ENCODE measurements at places on chromosomes 2 and 18.

DNA sequence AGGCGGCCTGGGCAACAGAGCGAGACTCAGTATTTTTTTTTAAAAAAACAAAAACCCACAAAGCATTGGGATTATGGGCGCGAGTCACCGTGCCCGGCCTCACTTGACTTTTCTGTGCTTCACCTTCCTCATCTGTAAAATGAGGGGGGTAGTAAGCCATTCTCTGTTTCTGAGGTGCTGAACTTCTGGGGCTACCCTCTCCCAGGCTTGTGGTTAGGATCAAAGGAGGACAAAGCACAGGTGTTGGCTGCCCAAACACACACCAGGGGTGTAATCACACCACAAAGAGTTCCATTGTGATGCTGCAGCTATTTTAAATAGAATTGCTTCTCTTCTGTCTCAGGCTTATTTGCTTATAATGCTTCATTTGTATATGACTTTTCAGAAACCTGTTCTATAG is 35.8 kb upstream of the INHBB start:
- DNase-seq, result no peak

DNA sequence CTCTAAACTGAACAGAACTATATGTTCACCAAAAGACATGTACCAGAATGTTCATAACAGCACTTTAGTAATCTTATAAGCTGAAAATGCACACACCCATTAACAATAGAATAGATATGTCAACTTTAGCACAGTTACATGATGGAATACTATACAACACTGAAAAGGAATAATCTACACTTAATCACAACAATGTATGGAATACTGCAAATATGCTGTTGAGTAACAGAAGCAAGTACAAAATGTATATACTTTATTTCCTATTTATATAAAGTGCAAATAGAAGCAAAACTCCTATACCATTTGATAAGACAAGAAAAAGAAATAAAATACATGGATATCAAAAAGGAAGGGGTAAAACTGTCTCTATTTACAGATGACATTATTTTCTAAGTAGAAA is 352.8 kb downstream of the NCKAP5 start:
- no peak for DNase-seq

- no peak for DNase-seq
Observed at GRCh38 chr2:151380580-151381235, 23.3 kb downstream of the TNFAIP6 start.

- DNase-seq, result no peak
Observed at GRCh38 chr2:29159125-29159524, 43.9 kb downstream of the CLIP4 start.

GRCh38 chr2:85066006-85066740 is 67.0 kb upstream of the TCF7L1 start:
- no peak for DNase-seq

GRCh38 chr2:177550264-177551200 is 158.0 kb downstream of the AGPS start:
- DNase-seq, result no peak

- peak; percentile 2 for DNase-seq
Observed at GRCh38 chr2:67846370-67847070, 216.3 kb downstream of the C1D start.

DNA sequence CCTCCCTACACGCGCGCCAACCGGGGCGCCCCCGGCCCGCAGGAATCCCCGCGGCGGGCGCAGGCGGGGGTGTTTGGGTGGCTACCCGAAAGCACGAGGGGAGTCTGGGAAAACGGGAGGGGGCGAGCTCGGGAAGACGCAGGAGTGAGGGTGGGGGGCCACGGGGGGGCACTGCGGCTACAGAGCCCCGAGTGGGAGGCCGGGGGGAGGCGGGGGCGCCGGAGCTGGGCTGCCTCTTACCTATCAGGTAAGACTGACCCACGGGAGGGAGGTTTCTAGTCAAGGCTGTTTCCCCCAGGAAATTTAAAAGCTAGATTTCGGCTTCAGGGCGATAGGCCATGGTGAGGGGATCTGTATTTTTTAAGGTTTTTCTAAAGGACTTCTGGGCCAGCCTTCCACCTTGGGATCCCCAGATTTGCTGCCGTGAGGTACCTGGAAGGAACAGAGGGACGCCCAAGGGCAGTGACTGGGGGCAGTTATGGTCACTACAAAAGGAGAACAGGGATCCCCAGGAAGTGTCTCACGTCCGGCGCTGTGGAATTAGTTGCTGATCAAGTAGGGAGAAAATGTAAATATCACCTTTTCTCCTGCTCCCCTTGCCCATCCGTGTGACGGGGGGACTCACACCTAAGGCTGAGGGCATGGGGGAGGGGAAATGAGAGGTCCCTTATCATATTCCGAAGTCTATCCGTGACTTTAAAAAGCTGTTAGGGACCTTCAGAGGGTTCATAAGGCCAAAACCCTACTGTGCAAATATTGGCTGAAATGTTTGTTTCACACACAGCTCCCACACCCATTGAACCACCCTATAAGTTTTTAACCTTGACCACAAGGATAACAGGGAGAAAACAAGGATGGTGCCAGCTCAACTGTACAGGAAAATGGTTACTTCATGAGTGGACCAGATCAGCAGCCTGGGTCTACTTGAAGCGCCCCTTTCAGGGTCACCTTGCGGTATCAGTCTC is 638 bp upstream of the IRS1 start:
- no peak for DNase-seq

DNA sequence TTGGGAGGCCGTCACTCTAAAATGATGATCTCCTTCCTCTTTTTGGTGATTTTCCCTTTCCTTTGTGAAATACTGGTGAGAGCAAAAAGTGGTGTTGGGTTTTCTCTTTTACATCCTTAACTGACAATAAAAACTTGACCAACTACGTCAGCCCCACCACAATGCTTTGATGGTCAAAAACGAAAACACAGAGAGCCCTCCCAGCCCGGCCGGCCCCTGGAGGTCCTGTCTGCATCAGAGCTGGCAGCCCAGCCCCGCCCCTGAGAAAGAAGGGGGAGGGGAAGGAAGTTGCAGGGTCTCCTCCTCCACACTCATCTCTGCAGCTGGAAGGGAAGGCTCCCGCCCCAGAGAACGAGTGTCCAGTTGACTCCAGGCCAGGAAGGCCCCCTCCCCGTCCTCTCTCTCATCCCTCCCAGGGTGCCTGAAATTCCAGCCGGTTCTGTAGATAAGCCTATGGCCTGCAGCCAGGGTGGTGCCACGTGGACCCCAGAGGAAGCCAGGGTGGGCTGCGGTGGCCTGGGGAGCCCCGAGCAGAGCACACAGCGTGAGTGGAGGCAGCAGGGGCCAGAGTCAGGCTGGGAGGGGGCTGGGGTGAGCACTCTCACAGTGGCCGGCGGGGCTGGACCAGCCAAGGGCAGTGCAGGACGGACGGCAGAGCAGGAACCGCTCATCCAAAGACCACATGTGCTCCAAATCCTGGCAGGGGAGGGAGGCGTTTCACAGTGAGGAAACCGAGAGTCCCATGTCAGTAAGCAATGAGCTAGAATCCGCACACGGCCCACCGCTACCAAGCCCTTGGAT is 19.8 kb downstream of the BIN1 start:
- DNase-seq, result no peak

- DNase-seq, result peak; percentile 59
Observed at GRCh38 chr2:136116151-136116812, 1.7 kb downstream of the CXCR4 start.

DNA sequence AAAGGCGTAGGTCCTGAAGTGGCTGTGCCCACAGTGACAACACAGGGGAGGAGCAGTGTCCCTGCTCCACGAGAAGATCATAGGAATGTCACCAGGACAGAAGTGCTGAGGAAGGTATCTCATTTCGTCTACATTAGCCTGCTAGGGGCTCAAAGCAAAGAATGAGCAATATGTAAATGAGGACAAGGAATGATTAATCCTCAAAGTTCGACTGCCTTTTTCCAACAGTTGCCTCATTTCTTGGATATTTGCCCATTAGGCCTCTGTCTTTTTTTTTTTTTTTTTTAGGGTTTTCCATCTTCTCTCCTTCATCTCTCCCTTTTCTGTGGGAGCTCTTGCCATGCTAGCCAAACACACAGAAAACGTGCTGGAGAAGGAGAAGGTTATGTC is 105.2 kb upstream of the ARHGAP28 start:
- no peak for DNase-seq

GRCh38 chr2:146295080-146295670 is 1549.7 kb upstream of the ACVR2A start:
- DNase-seq, result no peak

GRCh38 chr2:25229279-25230197 is 61.2 kb upstream of the POMC start:
- no peak for DNase-seq

DNA sequence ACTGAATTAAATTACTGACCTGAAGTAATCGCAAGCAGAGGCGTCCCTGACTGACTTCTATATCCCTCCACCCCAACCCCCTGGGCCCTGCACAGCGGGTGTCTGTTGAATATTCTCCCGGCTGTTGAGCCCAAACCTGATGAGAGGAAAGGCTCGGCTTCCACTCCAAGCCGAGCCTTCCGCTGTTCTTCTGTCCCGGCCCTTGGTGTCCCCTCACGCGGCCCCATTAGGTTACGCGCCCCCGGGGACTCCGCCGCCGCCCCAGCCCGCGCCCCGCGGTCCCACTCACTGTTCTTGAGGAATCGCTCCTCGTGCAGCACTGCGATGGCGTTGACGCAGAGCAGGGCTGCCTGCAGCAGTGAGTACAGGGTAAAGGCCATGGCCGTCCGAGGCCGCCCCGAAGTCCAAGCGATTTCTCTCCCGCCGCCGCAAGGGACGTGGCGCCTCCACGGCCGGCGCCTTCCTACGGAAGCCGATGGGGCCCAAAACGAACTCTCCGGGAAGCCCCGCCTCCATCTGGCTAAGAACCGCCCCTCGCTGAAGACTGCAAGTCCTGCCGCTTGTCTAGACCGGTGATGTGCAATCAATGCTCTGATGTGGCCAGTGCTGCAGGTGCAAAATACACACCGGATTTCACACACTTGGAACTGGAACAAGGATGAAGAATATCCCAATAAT is at the start of gene IER3IP1:
TSS of gene IER3IP1 (minus strand) at position 467 of the 678 bp plus-strand sequence. CDS start at position 380, 87 bp downstream.
- peak; percentile 85 for DNase-seq

- no peak for DNase-seq
Observed at GRCh38 chr18:61993831-61994230, 101.0 kb upstream of the RNF152 start.

- no peak for DNase-seq
Observed at GRCh38 chr2:148565272-148565894, 79.2 kb upstream of the EPC2 start.

- DNase-seq, result no peak
Observed at GRCh38 chr2:205565142-205565522, 117.2 kb upstream of the NRP2 start.

GRCh38 chr18:35244671-35245070 is 3.8 kb downstream of the ZNF397 start:
- no peak for DNase-seq

GRCh38 chr2:77322431-77322830 is 199.7 kb downstream of the LRRTM4 start:
- no peak for DNase-seq

DNA sequence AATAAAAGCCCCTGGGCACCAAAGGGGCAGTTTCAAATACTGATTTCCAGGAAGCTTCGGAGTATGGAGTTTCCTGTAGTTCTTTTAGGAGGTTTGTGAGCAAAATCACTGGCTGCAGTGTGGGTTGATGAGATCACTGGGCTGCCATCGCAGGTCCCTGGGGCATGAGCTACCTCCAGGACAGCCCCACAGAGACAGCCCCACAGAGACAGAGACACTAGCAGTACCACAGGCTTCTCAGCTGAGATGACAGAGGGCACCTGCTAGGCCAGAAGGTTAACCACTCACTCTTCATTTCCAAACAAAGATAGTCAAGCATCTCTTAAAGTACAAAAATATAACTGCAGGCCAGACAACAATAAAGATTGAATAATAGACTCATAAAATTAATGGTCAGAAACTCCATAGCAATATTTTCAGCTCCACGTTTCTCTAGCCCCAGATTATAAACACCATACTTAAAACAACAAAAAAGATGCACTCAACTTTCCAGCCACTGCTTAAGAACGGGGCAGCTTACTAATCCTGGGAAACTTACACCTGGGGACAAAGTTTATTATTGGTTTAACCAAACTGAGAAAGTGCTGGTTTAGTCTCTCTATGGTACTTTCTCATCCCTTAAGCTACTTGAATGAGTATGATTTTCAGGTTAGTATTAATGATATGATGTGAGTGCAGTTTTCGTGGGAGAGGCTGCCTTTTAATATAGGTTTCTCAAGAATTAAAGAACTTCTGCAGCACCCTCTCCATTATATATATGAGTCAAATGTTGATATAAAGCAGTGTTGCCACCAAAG is 11.6 kb downstream of the AFF3 start:
- DNase-seq, result no peak

GRCh38 chr2:132669908-132670495 is at the start of gene LYPD1:
LYPD1 (minus strand) TSS chr2:132670205; CDS start chr2:132669932, 273 bp downstream.
- DNase-seq, result no peak

DNA sequence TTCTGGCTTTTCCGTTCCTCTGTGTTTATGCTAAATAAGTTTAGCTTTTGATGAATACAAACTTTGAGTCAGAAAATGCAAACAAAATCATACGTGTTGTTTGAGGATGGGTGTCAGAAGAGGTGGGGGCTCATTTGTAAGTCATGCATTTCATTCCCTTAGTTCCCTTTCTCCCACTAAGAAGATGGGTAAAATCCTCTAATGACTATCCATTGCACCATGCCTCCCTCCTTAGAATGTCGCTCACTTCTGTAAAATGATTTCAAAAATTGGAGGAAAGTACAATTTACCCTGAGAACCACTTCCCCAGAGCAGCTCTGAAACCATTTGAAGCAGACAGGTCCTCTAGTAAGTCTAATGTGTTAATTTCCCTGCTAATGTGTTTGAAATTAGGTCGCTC is 629.6 kb upstream of the VRK2 start:
- no peak for DNase-seq

DNA sequence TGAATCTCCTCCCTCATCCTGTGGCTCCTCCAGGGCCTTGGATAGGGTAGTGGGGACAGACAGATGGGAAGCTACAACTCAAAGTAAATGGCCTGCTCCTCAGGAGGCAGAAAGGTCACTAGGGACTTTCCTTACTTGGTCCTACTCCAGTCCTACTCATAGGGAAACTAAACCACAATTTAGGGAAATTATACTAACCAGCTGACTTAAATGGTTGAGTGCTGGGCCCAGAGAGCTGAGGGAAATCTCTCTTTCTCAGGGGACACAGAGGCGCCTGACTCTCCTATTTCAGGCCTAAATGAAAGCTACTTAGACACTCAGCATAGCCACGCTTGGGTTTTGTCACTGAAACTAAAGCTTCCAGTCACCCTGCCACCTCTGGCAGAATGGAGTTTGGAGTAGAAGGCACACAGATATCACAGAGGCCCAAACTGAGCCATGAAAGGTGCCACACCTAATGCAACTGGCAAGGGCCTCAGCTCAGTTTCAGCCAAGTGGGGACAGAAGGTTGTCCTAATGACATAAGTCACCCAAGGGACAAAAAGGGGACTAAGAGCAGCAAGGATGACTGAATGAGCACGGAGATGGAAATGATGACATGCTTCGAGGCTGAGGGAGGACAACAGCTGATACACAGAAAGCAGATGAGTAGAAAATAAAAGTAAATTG is 24.0 kb downstream of the CERKL start:
- no peak for DNase-seq

DNA sequence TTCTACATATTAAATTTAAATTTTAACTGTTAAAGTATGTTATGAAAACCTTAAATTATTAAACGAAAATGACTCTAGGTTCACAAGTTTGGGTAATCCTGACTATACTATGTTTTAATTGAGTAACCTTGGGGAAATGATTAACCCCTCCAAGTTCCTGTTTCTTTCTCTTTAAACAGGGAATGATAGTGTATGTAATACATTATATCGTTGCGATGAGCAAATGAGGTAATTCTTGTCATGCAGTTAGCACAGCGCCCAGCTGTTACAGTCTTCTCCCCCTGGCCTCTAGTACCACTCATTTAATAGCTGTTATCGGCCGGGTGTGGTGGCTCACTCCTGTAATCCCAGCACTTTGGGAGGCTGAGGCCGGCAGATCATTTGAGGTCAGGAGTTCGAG is 80.4 kb downstream of the MTA3 start:
- DNase-seq, result no peak
